ENCODE measurements at places on chromosomes 6 and 20. TPM values are rescaled to one million over a fixed set of nuclear protein-coding genes. Genes with fewer than 3 reads are reported as not detected.
A peak's percentile ranks its signal among the peaks of the same experiment; 100 is the strongest.

- peak; percentile 3 for DNase-seq
Observed at GRCh38 chr6:24064106-24064505, 61.9 kb upstream of the NRSN1 start.

CBFA2T2 gene
- 7.5 TPM for total RNA-seq

DNA sequence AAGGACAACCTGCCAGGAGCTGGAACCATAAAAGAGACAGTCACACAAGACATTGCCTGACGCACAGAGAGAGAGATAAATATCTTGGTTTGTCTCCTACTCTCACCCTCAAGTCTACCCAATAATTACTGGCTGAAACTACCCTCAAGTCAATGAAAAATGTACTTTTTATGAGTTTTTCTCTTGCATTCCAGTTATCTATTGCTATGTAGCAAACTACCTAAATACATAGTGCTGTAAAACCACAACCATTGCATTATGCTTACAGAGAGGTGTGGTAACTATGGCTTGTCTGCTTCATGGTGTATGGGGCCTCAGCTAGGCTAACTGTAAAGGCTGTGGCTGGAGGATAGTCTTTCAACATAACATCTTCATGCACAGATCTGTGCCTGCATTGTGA is 247.8 kb downstream of the HAO1 start:
- no peak for DNase-seq

DNA sequence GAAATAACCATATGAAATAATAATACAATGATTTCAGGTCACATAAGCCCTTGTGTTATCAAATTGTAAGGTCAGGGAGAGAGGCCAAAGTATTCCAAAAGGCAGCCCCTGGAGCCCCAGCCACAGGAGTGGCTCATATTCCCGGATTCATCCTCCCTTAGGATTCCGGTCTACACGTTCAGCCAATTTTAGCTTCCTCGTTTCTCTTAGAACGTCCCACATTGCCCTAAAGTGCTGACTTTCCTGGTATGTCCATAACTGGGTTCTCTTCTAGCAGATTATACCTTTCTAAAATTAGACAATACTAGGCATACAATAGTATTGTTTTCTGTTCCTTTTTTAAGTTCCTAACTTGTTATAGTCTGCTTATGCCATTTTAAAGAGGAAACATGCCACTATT is 192.7 kb upstream of the NOX3 start:
- DNase-seq: no peak
